Activated CD4-positive, CD25-positive, alpha-beta regulatory T cell treated with anti-CD3 and anti-CD28 coated beads, Interleukin-2, amount 50 U/mL, for 16 hours (primary cell): ENCODE measurements at places on chromosomes 5 and 9.

GRCh38 chr5:123176224-123176937 lies 87.3 kb downstream of the PRDM6 start:
- no peak for DNase-seq

DNA sequence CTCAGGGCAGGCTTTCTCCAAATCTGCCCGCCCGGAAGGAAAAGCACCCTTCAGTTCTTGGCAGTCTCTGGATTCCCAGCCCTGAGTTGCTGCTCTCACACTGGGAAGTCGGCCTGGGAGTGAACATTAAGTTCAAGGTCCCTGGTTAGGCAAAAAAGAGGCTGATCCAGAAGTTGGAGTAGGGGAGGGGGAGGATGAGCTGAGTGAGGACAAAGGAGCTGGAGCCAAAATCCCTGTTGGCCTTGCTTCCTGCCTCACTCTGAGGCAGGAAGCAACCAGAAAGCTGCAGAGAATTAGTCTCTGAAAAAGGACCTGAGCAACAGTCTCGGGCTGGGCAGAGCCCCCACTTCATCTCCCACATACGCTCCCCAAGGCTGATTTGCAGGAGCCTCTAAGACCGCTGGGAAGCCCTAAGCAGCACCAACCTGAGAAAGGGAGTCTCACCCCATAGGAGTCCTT lies 15.0 kb upstream of the RPS14 start:
- no peak for DNase-seq

DNA sequence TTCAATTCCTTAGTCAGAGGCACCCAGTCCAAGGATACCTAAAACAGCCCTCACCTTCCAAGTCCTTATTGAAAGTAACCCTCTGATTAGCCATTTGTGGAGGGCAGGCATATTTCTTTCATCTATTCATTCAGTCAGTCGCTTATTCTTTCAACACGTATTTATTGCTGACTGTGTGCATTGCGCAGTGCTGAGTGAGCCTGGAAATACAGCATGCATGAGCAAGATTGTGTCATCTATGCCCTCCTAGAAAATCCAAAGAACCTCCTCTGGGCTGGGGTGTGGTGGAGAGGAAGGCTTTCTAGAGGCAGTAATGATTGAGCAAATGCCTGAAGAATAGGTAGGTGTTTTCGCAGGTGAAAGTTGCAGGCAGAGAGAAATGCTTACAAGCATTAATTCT lies 8.5 kb upstream of the FEM1C start:
- no peak for DNase-seq

GRCh38 chr5:138648841-138649240 lies 73.6 kb upstream of the HSPA9 start:
- no peak for DNase-seq

DNA sequence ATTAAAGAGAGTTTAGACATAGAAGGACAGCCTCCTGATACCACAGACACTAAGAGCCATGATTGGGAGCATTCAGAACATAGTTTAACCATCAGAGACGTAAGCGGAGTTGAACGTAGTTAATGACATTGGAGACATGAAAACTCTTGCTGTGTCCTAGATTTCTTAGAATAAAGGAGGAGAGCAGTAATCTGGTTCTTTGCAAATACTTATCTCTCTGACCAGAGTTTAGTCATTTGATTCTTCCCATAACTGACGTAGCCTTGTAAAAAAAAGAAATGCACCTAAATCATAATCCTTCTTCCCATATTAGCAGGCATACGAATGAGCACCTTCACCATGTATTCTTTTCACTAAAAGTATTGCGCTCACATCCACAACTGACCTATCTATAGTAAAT lies 433.3 kb upstream of the SMC2 start:
- DNase-seq, result no peak

- no peak for DNase-seq
Measured at GRCh38 chr9:126534431-126535186, 79.1 kb upstream of the LMX1B start.

GRCh38 chr9:131329241-131329641 lies 39.7 kb downstream of the PLPP7 start:
- no peak for DNase-seq

- no peak for DNase-seq
Measured at GRCh38 chr9:19050637-19051591, 1.7 kb downstream of the RRAGA start.

DNA sequence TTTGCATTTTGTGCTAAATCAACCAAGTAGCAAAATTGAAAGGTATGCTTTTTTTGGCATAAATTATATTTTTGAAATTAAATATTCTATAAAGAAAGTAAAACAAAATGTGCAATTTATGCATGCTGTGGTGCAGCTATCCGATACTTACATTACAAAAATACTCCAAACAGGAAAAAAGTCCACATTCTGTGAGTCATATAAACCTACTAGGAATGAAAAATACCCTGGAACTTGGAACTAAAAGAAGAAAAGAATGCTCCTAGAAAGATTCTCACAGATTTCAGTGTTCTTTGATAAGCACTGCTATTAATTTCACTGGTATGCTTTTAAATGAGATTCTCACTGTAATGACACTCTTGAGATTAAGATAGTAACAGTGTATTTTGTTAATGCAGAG lies 92.6 kb downstream of the OSMR start:
- DNase-seq, result no peak

- DNase-seq, result no peak
Measured at GRCh38 chr5:103910011-103910410, 347.4 kb upstream of the NUDT12 start.

DNA sequence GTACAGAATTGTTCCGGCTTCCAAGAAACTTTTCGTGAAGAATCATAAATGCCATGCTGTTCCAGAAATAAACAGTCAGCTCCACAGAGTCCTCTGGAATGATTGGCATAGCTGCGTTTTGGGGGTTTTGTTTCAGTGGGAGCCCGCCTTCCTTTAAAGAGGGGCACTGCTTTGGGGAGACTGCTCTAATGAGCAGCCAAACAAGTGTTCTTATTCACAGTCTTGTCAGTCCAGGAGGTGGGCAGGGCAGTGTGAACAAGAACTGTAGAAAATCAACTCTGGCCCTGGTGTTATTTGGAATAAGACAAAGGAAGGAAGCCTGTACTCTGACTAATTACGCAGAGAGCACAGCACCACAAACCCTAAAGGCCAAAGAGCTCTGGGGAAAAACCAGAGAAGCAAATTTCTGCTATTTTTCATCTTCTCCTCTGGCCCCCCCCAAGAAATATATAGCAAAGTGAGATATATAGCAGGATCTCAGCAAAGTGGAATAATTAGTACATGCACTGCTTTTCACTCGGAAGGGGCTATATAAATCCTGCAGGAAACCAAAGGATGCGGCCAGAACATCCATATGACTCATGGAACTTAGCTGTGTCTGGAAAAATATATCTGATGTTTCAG lies 92.9 kb downstream of the GLDC start:
- DNase-seq, result no peak

DNA sequence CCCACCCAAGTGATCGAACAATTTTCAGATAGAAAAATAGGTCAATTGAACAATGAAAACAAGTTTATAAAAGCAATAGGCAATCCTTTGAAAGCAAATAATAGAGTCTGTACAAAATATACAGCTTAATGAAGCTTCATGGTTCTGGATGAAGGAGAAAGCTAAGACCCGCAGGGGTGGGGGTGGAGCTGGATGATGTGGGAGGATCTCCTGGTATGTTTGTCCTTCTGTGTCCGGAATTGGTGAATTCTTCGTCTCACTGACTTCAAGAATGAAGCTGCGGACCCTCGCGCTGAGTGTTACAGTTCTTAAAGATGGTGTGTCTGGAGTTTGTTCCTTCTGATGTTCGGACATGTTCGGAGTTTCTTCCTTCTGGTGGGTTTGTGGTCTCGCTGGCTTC lies 149.9 kb downstream of the NXNL2 start:
- no peak for DNase-seq

GRCh38 chr5:149313151-149313841 lies 32.0 kb upstream of the GRPEL2 start:
- no peak for DNase-seq

DNA sequence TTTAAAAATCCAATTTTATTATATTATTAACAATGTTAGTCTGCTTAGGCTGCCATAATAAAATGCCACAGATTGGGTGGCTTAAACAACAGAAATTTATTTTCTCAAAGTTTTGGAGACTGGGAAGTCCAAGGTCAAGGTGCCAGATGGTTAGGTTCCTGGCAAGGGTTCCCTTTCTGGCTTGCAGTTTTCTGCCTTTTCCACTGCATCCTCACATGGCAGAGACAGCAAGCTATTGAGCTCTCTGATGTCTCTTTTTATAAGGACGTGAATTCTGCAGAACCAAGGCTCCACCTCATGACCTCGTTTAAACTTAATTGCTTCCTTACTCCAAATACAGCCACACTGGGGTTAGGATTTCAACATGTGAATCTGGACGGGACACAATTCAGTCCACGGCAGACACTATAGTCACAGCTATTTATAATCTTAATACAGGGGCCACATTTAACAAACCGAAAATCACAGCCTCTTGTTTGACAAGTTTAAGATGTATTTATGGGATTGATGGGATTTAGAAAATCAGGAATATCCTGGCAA lies 174.9 kb upstream of the PUM3 start:
- DNase-seq, result no peak

DNA sequence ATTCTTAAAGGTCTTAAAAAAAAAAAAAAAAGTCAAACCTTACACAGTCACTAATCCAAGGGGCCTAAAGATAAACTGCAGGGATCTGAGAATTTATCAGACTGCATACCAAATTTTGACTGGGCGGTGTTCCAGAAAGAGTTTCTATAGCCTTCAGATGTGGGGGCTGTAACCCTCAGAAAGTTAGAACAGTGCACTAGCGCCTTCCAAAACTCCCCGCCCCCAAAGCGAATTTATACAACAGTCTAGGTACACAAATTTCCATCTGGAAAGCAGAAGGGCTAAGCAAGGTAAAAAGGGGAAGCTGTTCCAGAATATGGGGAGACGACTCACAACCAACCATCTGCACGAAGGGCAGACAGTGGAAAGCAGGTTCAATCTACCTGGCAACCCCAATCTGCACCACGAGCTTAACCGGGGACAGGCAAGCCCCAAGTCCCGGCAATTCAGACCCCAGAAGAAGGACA lies 813 bp downstream of the ERMP1 start:
- no peak for DNase-seq

DNA sequence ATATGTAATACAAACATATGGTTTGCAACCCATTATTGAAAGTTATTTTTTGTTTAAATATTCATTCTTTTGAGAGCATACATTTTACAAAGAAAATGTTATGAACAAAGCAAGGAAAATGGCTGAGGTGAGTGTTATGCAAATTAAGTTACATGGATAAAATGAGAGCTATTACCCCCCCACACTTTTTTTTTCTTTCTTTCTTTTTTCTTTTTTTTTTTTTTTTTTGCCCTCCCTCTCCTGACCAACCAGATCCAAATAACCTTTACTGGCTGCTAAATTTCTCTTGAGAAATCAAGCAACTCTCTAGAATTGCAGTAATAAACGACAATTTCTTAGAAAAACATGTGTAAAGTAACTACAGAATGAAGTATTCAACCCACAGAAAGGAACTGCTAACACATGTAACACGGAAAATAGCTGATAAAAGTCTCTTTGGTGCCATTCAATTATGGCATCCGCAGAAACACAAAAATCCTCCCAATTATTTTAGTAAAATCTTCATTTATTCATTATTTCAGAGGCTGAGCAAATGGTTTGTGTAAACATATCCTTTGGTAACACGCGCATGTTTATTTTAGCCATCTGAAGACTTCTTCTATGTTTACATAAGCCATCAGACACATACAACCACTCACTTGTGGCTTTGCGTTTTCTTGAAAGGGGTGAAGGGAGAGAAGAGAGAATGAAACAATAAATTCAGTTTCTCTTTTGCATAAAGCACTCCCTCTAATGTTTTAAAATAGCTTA lies 216.1 kb downstream of the NFIB start:
- DNase-seq, result no peak

DNA sequence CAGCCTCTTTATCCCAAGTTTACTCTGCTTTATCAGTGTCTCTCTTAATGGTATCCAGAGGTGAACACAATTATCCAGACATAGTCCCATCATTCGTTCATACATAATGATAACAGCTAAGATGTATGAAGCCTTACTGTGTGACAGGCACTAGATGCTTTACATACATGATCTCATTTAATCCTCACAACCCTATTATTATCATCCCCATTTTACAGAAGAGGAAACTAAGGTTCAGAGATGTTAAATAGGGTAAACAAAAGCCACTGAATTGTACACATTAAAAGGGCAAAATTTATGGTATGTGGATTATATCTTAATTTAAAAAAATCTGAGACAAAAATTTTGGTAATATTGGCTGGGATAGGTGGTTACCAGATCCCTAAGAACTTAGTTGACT lies 124.1 kb upstream of the TBC1D2 start:
- DNase-seq, result no peak

- no peak for DNase-seq
Measured at GRCh38 chr5:130805648-130806047, 359.4 kb downstream of the HINT1 start.
